ENCODE measurements at places on chromosomes 13 and 19.

GRCh38 chr19:18425515-18426415 is 6.6 kb downstream of the SSBP4 start:
- DNase-seq: peak; percentile 90

GRCh38 chr13:94617389-94618000 is 15.8 kb downstream of the GPR180 start:
- DNase-seq: no peak

GRCh38 chr13:30752201-30752797 is 17.0 kb downstream of the ALOX5AP start:
- no peak for DNase-seq

DNA sequence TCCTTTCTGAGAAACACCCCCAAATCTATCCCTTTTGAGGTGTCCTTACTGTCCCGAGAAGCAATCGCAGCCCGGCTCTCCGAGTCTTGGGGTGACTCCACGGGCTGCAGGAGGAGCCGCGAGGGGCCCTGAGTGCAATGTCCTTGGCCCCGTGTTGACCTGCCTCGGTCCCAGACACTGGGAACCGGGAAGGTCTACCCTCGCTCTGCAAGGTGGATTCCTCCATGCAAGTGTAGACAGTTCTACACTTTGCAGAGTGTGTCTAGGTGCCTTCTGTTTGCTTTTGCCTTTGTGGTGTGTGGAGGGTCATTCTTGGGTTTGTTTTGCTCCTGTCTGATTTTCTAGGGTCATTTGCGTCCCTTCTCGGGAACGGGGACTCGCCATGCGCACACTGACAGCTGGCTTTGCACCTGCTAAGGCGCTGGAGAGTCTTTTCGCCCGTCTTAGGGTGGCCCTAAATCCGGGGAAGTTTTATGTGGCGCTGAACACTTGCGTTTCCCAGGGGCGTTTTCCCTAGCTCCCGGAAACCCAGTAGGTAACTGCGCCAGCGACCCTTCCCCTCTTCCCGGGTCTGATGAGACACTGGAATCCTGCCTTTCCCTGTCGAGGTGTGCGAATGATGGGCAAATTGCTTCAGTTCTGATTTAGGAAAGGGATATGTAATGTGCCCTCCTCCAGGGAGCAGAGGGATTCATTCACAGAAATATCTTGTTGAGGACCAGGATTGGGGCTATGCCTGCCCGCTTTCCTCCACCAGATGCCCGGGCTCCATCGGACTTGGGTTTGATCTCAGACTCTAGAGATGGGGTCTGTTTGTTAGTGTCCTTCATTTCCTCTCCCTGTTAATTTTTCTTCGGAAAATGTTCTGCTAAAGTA is 755 bp downstream of the SERTM1 start:
- DNase-seq: no peak

DNA sequence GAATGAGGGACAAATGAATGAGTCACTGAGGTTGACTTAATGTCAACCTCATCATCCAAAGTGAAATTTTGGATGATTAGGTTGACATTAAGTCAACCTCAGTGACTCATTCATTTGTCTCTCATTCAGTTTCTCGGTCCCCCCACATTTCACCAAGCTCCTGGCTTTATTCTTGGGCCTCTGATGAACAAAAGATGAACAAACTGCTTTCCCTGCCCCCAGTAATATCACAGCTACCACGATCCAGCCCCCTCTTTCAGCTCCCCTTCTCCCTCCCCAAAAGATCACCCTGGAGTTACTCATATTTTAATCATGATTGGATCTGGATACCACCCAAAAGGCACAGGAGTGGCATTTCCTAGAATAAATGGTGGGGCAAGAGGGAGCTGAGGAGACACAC is 10.8 kb downstream of the CEACAM18 start:
- DNase-seq: no peak

DNA sequence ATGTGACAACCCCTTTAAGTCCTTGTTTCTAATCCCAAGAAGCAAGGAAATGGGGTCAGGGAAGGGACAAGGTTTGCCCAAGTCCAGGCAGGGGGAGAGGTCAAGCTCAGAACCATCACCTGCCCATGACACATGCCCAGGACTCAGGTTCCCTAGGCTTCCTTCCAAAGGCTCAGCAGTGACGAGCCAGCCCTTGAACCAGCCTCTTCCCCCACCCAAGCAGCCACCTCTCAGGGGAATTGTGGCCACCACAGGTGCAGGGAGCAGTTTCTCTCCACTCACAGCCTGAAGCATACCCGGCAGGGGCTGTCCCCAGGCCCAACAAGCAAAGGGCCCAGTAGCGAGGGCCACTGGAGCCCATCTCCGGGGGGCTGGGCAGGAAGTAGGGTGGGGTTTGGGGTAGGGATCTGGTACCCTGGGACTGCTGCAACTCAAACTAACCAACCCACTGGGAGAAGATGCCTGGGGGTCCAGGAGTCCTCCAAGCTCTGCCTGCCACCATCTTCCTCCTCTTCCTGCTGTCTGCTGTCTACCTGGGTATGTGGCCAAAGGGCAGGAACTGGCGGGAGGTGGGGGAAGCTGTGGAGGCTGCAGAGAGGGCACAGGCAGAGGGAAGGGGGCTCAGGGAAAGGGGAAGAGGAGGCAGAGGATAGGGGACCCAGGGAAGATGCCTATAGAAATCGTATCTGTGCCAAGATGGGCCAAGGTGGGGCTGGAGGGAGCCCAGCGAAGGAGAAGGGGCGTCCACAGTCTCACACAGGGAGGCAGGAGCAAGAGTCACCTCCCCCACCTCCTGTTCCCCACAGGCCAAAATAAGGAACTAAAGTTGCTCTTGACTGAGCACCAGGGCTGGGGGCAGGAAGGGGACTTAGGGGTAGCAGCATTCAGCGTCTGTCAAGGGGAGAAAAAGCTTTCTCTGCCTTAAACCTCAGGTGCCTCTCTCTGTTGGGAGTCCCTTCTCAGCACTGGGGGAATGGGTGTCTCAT is at the start of gene CD79A:
Gene CD79A (plus strand): TSS at position 433 of the 986 bp plus-strand sequence. CDS start 26 bp downstream, at position 459.
- DNase-seq: no peak

- DNase-seq: peak; percentile 76
These were observed 10.4 kb upstream of the JUND start for GRCh38 chr19:18291590-18292461.

- no peak for DNase-seq
These were observed 123.8 kb downstream of the SIPA1L3 start for GRCh38 chr19:38030686-38031422.

GRCh38 chr19:55485439-55486011 is 537 bp downstream of the NAT14 start:
- no peak for DNase-seq

- DNase-seq: no peak
These were observed 1095.8 kb downstream of the UQCRFS1 start for GRCh38 chr19:28117143-28117542.

GRCh38 chr13:63403733-63404132 is 1988.1 kb upstream of the PCDH20 start:
- no peak for DNase-seq

- DNase-seq: no peak
These were observed 43.6 kb downstream of the LYL1 start for GRCh38 chr19:13058951-13059660.

GRCh38 chr13:26831336-26831908 is 70.8 kb upstream of the GPR12 start:
- DNase-seq: no peak

DNA sequence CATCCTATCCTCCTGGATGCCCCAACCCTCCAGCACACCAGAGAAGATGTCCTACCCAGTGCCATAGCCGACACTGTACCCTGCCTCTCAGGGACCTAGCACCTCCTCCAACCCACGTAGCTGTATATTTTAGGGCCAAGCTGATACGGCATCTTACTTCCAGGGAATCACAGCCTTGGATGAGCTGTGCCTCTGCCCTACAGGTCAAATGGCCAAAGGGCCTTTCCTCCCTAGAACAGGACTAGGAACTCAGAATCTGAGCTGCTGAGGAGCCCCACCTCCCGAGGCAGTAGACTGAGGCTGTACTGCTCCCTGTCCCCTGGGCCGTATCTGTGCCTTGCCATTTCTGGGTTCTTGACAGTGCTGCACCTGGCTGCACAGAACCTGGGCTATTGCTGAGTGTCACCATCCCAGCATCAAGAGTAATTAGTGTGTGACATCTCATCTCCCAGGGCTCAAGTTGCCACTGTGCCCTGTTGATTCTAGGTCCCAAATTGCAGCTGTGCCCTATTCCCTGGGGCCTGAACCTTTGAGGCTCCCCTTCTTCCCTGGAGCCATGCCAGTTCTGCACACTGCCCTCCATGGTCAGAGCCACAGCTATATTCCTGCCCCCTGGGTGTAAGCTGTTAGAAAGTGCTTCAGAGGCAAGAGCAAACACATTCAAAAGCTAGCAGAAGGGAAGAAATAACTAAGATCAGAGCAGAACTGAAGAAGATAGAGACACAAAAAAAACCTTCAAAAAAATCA is 41.0 kb downstream of the VWA8 start:
- DNase-seq: no peak

DNA sequence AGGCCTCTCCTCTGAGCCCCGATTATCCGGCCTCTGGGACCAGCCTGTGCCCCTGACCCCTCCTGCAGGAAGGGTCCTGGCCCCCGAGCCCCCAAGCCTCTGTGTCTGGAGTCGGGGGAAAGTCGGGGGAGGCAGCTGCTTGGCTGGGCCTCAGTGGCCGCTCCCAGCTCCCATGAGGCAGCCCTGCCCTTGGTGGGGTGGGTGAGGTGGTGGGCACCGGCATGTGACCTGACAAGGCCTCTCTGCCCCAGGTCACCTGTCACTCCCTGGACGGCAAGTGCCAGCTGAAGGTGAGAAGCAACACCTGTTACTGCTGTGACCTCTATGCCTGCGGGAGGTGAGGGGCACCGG is 41.5 kb downstream of the TMEM255B start:
- DNase-seq: no peak

DNA sequence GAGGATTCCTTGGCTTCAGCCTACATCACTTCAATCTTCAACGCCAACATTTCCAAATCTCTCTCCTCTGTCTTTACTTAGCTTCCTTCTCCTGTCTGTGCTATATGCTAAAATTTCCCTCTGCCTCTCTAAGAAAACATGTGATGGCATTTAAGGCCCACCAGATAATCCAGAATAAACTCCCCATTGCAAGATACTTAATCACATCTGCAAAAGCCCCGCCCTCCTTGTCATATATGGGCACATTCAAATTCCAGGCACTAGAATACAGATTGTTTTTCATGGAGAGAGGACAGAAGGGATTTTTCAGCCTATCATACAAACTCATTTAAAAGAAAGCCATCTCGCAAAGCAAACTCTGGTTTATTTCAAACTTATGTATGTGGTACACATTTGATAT is 16.2 kb downstream of the ARGLU1 start:
- no peak for DNase-seq

GRCh38 chr19:47545061-47545948 is 27.6 kb downstream of the ZNF541 start:
- no peak for DNase-seq

GRCh38 chr13:110183910-110184309 is 123.0 kb downstream of the COL4A1 start:
- DNase-seq: no peak

GRCh38 chr13:99347911-99348451 is 40.8 kb upstream of the GPR183 start:
- DNase-seq: no peak

DNA sequence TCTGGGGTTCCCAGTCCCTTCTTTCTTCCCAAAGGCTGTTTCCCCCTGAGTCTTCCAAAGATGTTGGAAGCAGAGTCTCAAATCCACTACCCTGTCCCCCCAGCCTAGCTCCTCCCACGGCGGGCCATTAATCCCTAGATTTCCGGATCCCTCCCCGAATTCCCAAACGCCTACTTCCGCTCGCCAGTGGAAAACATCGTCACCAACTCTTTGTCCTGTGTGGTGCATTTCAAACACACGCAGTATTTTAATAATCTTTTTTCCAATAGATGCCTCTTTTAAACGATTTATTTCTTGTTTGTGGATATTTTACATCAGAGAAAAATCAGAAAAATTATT is 610 bp downstream of the ZNF791 start:
- peak; percentile 61 for DNase-seq

DNA sequence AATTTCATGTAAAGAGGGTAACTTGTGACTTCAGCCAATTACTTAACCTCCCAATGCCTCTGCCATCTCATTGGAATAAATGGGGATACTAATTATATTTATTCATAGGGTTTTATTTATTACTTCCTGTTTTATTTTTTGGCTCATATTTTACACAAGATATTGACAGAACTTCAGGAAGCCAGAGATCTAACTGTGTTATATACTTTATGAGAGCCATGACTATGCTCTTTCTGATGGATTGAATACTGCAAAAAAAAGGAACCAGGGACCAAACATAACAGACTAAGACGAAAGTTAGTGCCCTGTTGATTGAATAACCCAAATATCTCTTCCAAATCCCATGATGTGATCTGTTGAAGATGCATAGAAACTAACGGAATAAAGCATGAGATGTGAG is 243.3 kb upstream of the STARD13 start:
- DNase-seq: no peak

GRCh38 chr19:51789061-51789795 is 5.7 kb upstream of the FPR3 start:
- no peak for DNase-seq

DNA sequence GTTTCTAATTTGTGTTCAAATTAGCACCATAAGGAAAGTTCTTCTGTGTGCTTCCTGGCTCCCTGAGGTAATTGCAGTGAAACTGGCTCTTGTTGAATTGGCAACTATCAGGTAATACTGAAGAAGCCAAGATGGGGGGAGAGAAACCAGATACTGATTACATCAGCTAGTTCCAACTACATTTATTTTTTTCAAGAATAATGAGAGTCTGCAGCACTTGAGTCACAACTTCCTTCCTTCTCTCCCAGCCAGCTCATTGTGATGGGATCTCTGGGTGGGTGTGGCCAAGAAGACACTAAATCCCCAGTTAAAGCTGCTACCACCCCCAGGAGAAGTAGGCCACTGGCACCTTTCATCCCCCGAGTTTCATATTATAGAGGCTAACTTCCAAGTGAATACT is 100.7 kb upstream of the RXFP2 start:
- peak; percentile 19 for DNase-seq

DNA sequence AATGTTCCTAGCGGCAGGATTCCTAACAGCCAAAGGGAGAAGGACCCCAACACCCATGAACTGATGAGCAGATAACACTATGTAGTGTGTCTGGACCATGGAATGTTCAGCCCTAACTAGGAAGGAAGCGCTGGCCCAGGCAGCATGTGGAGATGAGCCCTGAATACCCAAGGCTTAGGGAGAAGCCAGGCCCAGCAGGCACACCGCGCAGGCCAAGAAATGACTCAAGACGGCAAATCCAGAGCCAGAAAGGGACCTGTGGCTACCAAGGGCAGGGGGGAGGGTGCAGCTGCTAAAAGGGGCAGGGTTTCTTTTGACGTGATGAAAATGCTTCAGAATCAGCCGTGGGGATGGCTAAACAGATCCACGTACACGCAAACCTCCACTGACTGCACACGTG is 20.7 kb upstream of the TINCR start:
- no peak for DNase-seq

GRCh38 chr19:41944336-41944735 is 14.8 kb downstream of the RABAC1 start:
- DNase-seq: no peak
